Activated gamma-delta T cell treated with Interleukin-2 at 50 U/mL for 16 hours (primary cell): ENCODE measurements at places on chromosomes 4 and X.

DNA sequence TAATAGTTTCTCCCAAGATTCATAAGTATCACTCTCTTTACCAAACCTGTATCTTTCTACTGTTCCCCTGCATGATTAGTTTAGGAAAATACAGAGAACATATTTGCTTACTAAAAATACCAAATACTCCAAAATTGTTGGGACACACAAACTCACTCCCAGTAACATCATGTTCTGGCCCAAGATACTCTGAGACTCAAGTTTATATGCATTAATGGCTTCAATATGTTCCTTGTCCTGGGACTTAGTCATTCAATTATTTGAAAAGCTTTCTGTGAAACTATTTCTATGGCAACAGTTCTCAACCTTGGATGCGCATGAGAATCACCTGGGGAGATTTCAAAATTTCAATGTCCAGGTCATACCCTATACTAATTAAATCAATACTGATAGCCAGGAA, 138.9 kb upstream of the PTCHD1 start:
- DNase-seq = no peak

GRCh38 chr4:142497606-142498005, 348.5 kb downstream of the INPP4B start:
- no peak for DNase-seq

DNA sequence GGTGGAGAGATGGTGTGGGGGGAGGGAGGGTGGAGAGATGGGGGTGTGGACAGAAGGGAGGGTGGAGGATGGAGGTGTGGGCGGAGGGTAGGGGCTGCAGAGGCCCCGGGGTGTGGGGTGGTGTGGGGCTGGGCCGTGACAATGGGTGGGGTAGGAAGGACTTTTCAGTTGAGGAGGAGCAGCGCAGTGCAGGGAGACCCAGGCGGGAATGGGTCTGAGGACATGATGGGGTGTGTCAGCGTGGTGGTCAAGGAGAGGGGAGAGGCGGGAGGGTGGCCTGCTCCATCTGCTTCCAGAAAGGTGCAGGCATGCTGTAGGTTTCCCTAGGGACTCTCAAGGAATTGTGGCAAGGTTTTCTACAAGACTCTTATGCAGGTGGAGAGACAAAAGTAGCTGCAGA, 48.9 kb downstream of the RGS12 start:
- DNase-seq = no peak

GRCh38 chr4:187565416-187565815, 430.2 kb upstream of the ZFP42 start:
- no peak for DNase-seq

DNA sequence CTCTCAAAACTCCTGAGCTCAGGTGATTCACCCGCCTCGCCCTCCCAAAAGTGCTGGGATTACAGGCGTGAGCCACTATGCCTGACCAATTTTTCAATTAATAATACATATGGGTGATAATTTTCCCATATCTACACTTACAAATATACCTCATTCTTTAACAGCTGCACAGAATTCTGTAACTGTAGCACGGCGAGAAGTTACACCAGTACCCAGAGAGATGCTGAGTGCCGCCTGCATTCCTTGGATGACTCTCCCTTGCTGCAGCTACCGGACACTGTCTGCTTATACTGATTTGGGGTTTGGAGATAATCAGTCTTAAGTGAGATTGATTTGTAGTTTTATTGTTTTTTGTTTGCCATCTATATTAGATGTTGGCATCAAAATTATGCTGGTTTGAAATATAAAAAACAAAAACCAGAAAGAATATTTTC, 5.8 kb downstream of the TIFA start:
- no peak for DNase-seq

DNA sequence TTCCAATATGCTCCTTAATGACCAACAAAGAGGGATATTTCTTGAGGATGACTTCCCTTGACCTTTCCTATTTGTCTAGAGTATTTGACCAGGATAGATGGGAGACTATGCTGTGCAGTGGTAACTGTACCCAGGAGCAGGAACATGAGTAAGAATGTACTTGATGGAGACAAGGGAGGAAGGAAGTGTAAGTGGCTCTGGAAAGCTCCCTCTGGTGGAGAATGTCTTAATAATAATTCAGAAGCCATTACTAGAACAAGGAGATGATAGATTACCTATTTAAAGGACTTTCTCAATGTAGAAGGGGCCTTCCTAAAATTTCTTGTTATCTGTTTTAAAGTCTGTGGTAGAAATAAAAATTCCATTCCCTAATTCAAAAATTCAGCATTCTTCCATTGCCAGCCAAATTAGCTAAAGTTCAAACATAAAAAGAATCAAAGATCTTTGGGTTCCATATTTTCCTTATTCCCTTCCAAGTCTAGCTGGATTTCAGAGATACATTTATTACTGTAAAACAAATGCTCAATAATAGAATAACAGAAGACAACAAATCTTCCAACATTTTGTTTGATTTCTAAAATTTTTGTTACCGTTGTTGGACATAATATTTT, 83.8 kb downstream of the GRID2 start:
- no peak for DNase-seq

DNA sequence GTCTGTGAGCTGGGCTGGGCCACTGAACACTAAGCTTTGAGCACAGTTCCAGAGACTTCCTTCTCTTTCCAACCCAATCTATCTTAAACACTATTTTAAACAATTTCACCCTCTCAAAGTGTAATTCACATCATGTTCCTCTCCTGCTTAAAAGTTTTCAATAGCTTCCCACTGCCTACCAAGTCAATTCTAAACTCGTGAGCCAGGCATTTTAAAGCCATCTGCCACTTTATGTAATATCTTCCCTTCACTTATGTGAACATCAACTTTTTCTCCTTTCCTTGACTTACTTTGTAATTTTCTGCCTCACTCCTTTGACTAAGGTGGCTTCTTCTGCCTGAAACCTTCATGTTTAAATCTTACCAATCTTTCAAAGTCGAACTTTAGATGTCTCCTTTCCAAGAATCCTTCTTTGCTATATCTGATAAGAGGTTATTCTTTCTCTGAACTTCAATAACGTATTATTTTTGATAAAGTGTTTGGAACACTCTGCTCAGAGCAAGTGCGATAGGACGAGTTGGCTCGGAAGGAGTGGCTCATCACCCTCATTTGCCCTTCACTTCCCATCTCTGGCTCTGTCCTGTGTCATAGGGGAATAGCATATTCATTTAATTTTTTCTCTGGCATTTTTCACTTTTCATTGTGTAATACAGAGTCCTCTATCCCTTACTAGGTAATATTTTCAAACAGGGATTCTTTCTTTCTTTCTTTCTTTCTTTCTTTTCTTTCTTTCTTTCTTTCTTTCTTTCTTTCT, 13.0 kb upstream of the SPARCL1 start:
- DNase-seq = no peak

DNA sequence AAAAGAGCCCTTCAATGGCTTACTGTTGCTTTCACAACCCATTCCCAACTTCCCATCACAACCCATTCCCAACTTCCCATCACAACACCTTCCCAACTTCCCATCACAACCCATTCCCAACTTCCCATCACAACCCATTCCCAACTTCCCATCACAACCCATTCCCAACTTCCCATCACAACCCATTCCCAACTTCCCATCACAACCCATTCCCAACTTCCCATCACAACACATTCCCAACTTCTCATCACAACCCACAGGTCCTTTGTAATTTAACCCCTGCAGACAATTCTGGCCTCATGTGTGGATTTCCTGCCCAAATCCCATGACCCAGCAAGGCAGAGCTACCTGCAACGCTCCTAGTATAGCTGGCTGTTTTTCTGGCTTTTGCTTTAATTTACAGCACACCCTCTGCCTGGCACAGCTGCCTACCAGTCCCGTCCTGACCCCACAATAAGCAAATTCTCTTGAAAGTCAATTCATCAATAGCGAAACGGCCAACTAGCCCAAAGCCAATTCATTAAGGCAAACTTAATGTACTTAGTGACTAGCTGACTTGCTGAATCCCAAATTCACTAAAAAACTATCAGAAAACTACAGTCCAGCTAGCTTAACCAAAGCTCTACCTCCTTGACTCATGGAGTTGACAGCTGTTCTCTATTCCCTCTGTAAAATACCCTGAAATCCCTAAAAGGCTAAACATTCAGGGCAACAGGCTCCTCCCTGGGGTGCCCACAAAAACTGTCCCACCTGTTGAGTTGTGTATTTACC, 75.6 kb downstream of the AFAP1 start:
- no peak for DNase-seq

GRCh38 chrX:104419211-104419610, 146.8 kb upstream of the IL1RAPL2 start:
- DNase-seq = no peak

GRCh38 chrX:10579112-10580011, 41.0 kb downstream of the MID1 start:
- DNase-seq = no peak

- DNase-seq = no peak
These were observed 840 bp downstream of the GUF1 start for GRCh38 chr4:44679060-44679459.
